ENCODE measurements at places on chromosomes 13 and 19.
A peak's percentile ranks its signal among the peaks of the same experiment; 100 is the strongest.

GRCh38 chr19:43720936-43721335 is 5.1 kb downstream of the IRGC start:
- DNase-seq = no peak

DNA sequence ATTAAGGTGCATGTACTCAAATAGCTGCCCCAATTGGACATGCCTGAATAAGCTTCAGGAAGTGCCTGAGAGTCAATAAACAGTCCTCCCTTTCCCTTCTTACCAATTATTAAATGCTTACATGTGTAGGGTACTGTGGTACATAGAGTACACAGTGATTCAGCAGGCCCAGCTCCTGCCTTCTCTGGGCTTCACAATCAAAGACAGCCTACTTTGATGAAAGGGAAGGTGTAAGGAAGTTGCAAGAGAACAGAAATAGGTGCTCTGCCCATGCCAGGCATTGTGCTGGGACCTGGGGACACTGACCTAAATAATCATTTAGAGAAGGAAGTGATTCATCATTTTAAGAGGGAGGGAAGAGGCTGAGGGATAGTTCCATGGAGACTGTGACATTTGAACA is 17.2 kb downstream of the FRY start:
- DNase-seq = no peak

- no peak for DNase-seq
Measured at GRCh38 chr19:1062387-1063029, 4.5 kb upstream of the ARHGAP45 start.

GRCh38 chr19:7924241-7924640 is 1.7 kb downstream of the CTXN1 start:
- no peak for DNase-seq

DNA sequence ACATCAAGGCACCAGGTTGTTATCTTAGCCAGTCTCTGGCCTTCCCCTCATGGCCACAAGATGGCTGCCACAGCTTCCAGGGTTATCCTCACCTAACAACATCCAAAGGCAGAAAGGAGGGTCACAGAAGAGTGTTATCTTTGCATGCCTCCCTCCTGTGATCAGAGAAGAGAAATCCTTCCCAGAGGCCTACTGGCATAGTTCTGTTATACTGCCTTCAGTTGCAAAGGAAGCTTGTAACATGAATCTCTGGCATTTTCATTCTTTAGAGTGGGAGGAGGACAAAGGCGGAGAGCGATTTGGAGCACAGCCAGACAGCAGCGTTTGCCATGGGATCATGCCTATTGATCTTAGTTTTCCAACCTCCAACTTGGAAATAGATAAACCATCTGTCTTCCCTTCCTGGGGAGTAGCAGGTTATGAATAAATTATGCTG is 135.7 kb downstream of the DNAJC15 start:
- DNase-seq = no peak

GRCh38 chr13:40402931-40403431 is 263.5 kb downstream of the FOXO1 start:
- DNase-seq = no peak

GRCh38 chr13:68850160-68850559 is 1257.5 kb upstream of the ATXN8OS start:
- DNase-seq = no peak

DNA sequence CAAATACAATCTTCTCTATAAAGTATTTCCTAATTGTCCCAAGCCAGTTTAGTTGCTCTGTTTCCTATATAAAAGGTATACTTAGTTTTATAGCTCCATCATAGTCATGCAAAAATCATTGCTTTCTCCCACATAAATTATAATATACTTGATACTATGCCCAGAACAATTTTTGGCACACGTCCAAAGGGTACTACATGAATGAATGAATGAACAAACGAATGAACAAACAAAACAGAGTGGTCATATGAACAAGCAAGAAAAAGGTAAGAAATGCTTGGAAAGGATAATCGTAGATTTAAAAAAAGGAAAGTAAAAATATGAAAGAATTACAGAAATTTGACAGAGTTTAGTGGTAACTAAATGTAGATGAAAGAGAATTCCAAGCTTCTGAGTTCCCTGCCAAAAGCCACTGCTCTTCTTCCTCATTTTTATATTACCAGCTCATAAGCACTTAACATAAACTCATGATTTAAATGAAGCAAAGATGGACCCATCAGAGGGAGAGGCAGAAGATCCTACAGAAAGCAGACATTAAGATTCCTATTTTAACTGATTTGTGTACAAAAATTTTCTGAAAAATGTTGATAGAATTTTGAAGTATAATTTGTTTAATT is 123.2 kb downstream of the ENOX1 start:
- no peak for DNase-seq

DNA sequence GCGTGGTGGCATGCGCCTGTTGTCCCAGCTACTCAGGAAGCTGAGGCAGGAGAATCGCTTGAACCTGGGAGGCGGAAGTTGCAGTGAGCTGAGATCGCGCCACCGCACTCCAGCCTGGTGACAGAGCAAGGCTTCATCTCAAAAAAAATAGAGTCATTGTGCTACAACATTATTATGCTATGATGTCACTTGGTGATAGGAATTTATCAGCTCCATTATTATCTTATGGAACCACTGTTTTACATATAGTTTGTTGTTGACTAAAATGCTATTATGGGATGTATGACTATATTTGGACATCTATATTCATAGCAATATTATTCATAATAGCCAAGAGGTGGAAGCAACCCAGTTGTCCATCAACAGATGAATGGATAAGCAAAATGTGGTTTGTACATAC is 26.4 kb upstream of the SLC7A1 start:
- no peak for DNase-seq

GRCh38 chr19:17684256-17684655 is 3.9 kb downstream of the UNC13A start:
- DNase-seq = no peak

DNA sequence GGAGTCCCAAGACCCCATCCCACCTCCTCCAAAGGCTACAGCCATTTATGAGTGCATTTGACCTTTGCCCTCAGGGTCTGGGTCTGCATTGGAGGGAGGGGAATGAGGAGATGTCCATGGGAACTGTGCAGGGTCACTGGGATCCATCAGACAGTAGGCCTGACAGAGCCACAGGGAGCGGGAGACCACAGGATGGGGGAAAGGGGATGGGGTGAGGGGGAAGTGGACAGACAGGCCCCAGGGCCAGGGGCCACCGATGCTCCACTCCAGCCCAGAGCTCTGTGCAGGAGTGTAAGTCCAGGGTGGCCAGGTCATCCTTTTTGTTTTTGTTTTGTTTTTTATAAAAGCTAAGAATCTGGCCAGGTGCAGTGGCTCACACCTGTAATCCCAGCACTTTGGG is 82.5 kb downstream of the CHST8 start:
- no peak for DNase-seq

GRCh38 chr13:28099396-28100149 is 803 bp downstream of the FLT3 start:
- DNase-seq = no peak

DNA sequence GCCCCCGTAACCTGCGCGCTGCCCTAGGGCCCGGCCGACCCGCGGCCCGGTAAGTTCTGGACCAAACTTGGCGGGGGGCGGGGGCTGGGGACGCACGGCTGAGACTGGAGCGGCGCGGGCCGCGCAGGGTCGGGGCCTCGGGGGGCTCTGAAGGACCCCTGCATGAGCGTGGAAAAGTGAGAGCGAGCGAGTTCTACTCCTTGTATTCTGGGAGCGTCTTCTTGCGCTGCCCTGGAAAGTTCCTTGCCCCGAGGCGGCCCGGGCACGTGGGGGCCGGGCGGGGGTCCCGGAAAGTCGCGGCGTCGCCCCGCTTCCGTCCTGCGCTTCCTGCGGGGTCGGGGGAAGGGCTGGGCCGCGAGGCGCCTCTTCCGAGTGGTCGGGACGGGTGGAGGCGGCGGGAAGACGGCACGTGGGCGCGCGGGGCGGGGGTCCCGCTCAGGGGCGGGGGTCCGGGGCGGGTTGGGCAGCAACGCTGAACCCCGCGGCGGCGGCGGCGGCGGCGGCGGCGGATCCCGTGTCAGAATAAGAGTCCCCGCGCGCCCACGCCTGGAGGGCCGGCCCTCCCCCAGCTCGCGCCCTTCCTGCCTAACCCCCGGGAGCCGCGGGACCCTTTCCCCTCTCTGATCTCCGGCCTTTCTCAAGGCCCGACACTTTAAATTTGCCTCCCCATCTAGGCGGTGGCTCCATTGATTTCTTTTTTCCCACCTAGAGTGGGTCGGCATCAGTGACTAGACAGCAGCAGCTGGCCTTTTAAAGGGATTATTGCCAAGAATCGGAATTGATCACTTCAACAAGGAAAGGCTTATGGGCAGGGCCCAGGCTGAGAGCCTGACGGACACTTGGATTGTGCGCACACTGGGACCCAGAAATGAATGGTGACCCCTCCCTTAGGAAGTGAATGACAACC is 749 bp downstream of the GATAD2A start:
- peak; percentile 60 for DNase-seq

GRCh38 chr13:101916775-101917474 is 464.4 kb downstream of the ITGBL1 start:
- no peak for DNase-seq

GRCh38 chr19:33878910-33879810 is 82.5 kb downstream of the KCTD15 start:
- no peak for DNase-seq

- DNase-seq = peak; percentile 70
Measured at GRCh38 chr19:53537521-53538377, at the start of gene ZNF331. TSS of gene ZNF331 (plus strand) at chr19:53538145. CDS start at chr19:53569377, 31,232 bp downstream.

DNA sequence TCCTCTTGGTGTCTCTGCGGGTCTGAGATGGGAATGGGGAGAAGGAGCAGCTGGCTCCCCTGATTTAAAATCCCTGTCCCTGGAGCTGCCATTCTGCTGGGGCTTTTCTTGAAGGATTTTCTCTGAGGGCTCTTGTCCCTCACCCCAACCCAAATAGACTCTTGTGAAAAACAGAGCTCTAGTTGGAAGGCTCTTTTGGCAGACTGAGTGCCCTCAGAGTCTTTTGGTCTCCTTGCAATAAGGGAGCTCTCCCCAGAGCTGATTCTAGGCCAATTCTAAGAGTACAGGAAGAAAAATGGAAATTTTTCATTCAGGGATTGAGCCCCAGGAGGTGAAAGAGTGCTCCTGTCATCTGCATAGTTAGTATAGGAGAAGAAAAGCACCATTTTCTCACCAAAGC is 238.3 kb downstream of the COG6 start:
- no peak for DNase-seq

- DNase-seq = no peak
Measured at GRCh38 chr13:66888698-66889097, 341.4 kb downstream of the PCDH9 start.

- DNase-seq = no peak
Measured at GRCh38 chr13:74706801-74707200, 572.6 kb upstream of the KLF12 start.

DNA sequence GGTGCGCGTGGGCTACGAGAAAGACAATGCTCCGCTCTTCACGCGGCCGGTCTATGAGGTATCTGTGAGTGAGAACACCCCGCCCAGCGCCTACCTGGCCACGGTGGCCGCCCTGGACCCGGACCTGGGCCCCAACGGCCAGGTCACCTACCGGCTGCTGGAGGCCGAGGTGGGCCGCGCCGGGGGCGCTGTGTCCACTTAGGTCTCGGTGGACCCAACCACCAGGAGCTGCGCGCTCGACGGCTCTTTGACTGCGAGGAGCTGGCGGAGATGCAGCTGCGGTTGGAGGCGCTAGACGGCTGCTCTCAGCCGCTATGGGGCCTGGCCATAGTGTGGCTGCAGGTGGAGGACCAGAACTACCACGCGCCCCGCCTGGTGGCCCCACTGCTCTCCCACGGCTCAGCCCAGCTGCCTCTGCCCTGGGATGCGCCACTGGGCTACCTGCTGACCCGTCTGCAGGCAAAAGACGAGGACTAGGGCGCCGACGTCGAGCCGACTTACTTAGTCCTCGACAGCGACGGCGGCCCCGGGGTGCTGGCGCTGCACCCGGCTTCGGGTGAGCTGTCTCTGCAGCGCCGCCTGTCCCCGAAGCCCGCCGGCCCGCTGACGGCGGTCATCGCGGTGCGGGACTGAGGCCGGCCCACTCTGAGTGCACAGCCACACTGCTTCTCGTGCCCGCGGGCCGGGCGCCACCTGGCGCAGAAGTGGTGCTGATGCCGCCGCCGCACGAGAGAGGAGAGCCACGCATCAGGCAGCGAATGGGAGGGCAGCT is 173.0 kb downstream of the OLFM4 start:
- no peak for DNase-seq

- DNase-seq = no peak
Measured at GRCh38 chr13:100921139-100921538, 246.5 kb upstream of the TMTC4 start.

DNA sequence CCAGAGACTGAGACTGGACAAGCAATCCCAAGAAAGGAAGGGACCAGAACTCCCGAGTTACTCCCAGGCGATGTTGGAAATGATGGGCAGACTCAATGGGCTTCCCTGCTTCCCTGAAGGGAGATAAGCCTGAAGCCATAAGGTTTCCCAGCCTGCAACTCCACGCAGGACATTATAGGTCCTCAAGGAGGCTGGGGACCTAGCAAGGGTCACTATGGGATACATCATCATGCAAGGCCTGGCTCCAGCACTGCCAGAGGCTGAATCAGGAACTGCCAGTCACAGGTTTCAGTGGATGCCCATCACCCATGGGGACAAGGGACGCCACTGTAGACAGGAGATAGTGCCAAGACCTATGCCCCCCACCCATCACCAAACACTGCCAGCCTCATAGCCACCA is 338.7 kb downstream of the IRS2 start:
- no peak for DNase-seq

GRCh38 chr19:35514282-35514809 is 897 bp upstream of the DMKN start:
- no peak for DNase-seq

DNA sequence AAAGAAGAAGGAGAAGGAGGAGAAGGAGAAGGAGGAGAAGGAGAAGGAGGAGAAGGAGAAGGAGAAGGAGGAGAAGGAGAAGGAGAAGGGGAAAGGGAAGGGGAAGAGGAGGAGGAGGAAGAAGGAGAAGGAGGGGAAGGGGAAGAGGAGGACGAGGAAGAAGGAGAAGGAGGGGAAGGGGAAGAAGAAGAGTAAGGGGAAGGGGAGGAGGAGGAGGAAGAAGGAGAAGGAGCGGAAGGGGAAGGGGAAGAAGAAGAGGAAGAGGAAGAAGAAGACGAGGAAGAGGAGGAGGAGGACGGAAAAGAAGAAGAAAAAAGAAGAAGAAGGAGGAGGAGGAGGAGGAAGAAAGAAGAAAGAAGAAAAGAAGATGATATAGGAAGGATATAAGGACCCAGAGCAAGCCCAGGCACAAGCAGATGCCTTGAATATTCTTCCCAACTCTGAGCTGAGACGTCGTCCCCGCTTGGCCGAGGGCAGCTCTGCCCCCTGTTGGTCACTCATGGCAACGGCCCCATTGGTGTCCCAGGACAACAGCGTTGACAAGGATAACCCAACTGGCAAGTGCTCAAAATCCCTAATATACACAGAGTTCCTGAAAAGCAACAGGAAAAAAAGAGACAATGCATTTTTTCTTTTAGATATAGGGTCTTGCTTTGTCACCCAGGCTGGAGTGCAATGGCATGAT is 30.6 kb upstream of the IGSF23 start:
- peak; percentile 10 for DNase-seq

All from hematopoietic multipotent progenitor cell treated with erythropoietin and hydrocortisone succinate and interleukin-3 and kit ligand, for 15 days (in vitro differentiated cells).